Skeletal muscle tissue (tissue), 5 donors: ENCODE measurements at places on chromosomes 16 and 17. TPM values are rescaled to one million over a fixed set of nuclear protein-coding genes. Genes with fewer than 3 reads are reported as not detected.

Gene POLG2
- 13.0 TPM for total RNA-seq

Gene BRIP1
- 4.2 TPM for total RNA-seq

Gene TMC6
- 15.7 TPM for total RNA-seq

Gene NTN3
- 5.2 TPM for total RNA-seq

Gene ZNF385C
- total RNA-seq, result 0.52 TPM

Gene SMIM5
- 3.7 TPM for total RNA-seq

Gene TEX14
- total RNA-seq, result under 0.01 TPM

Gene PIGL
- 12.5 TPM for total RNA-seq

Gene TEX19
- total RNA-seq, result 0.52 TPM

Gene SMPD3
- under 0.01 TPM for total RNA-seq

Gene KRT12
- total RNA-seq, result not detected

Gene EFNB3
- total RNA-seq, result 1.0 TPM

Gene NOB1
- total RNA-seq, result 17.2 TPM

Gene NEUROD2
- total RNA-seq, result not detected

Gene CD300A
- 1.0 TPM for total RNA-seq

Gene LGALS9
- total RNA-seq, result 3.1 TPM

Gene ESRP2
- not detected for total RNA-seq

Gene FOXC2
- under 0.01 TPM for total RNA-seq

Gene EVPLL
- not detected for total RNA-seq

Gene ODAD4
- 1.0 TPM for total RNA-seq

Gene METRNL
- 31.3 TPM for total RNA-seq

Gene CBX2
- total RNA-seq, result 5.7 TPM

Gene AOC2
- 0.52 TPM for total RNA-seq

Gene FAHD1
- total RNA-seq, result 23.0 TPM

Gene KRTAP1-1
- not detected for total RNA-seq

Gene CETP
- total RNA-seq, result 3.1 TPM

Gene HIGD1B
- total RNA-seq, result 8.9 TPM

Gene HSPB9
- not detected for total RNA-seq

Gene TP53TG3B
- total RNA-seq, result not detected

Gene TBX2
- 5.2 TPM for total RNA-seq

Gene SOCS7
- 13.0 TPM for total RNA-seq

Gene RAB40B
- total RNA-seq, result 12.0 TPM

Gene EFCAB5
- 2.6 TPM for total RNA-seq

Gene ZP2
- total RNA-seq, result 0.52 TPM

Gene GRAPL
- 0.52 TPM for total RNA-seq

Gene CHST4
- not detected for total RNA-seq

Gene ZNF423
- total RNA-seq, result 16.7 TPM

Gene HOXB1
- not detected for total RNA-seq

Gene YBX2
- 0.52 TPM for total RNA-seq

Gene HES7
- under 0.01 TPM for total RNA-seq

Gene USH1G
- total RNA-seq, result under 0.01 TPM

Gene ACSF3
- 12.5 TPM for total RNA-seq

Gene DYNLRB2
- total RNA-seq, result 2.1 TPM

Gene UNC45B
- 146 TPM for total RNA-seq

Gene TBC1D3I
- under 0.01 TPM for total RNA-seq

Gene TMEM98
- 27.1 TPM for total RNA-seq

Gene KRTAP4-3
- not detected for total RNA-seq

Gene CCL15
- total RNA-seq, result not detected

Gene MAP2K6
- total RNA-seq, result 13.6 TPM

Gene ACAP1
- total RNA-seq, result 2.1 TPM

Gene CACNA1G
- 3.7 TPM for total RNA-seq

Gene SEPTIN1
- total RNA-seq, result 0.52 TPM

Gene PPP4C
- total RNA-seq, result 72.0 TPM
